ENCODE measurements at places on chromosomes 1 and 21. TPM values are rescaled to one million over a fixed set of nuclear protein-coding genes. Genes with fewer than 3 reads are reported as not detected.

GRCh38 chr1:116817582-116818064, 63.4 kb downstream of the CD2 start:
- DNase-seq = peak; percentile 54

- DNase-seq = peak; percentile 69
Measured at GRCh38 chr1:205273551-205273982, 45.8 kb downstream of the TMCC2 start.

- DNase-seq = peak; percentile 79
Measured at GRCh38 chr1:42941640-42942330, 16.9 kb downstream of the SLC2A1 start.

GRCh38 chr1:72848997-72849396, 566.7 kb upstream of the NEGR1 start:
- no peak for DNase-seq

Gene CDC20
- 170 TPM for total RNA-seq

Data from endothelial cell of umbilical vein (primary cell).